Activated T-helper 1 cell treated with anti-CD3 and anti-CD28 coated beads, Interleukin-2, amount 50 U/mL, for 16 hours (primary cell): ENCODE measurements at places on chromosomes 3 and 15.

DNA sequence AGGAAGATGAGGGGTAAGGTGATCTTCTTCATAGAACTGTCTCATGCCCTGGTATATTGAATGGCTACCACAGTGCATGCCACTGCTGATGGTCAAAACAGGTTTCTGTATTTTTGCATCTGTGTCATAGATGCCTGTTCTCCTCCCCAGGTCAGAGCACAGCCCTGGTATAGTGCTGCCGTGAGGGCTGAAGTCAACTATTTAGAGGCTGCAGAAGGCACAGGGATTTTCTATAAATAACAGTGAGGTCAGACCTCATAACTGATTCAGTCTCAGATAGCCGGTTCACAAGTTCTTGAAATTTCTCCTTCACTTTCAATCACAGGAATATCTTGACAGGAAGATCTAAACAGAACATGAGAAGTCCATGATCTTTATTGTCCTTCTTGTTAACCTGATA is 99.2 kb upstream of the NUDT16 start:
- DNase-seq, result no peak

DNA sequence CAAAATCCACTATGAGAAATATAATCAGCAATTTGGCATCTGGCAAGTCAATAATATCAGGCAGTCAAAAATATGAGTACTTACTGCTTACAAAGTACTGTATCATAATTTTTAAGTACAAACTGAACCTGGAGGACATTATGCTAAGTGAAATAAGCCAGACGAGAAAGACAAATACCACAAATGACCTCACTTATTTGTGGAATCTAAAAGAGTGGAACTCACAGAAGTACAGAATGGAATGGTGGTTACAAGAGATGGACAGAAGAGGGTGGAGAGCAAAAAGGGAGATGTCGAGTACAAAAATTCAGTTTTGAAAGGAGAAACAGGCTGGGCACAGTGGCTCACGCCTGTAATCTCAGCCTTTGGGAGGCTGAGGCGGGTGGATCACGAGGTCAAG is 12.4 kb downstream of the PCYT1A start:
- no peak for DNase-seq

DNA sequence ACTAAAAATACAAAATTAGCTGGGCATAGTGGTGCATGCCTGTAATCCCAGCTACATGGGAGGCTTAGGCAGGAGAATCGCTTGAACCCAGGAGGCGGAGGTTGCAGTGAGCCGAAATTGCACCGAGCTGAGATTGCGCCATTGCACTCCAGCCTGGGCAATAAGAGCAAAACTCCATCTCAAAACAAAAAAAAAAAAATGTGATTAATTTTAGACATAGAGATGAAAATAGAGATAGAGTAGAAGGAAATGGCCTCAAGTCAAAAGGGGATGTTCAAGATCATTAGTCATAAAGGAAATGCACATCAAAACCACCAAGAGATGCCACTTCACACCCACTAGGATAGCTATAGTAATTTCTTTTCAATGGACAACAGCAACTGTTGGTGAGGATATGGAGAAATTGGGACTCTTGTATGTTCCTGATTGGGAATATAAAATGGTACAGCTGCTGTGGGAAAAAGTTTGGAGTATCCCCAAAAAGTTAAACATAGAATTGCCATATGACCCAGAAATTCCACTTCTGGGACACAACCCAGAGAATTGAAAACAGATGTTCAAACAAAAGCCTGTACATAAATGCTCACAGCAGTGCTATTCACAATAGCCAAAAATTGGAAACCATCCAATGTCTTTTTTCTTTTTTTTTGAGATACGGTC is 55.4 kb downstream of the ABHD2 start:
- DNase-seq, result no peak

DNA sequence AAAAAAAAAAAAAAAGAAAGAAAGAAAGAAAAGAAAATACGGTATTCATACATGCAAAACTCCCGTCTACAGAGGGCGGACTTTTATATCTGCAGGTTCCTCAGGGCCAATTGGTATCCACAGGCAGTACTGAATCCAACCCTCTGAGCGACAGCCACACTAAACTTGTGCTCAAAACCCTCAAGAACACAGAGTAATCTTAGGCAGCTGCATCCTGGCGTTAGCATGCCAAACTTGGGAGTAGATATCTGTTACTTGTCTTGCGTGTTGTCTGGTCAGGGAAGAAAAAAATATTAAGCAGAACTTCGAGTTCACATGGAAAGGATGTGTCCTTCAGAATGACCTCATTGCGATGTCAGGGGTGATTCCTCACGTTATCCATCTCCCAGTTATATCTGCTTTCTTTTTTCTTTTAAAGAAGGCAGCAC is 12.8 kb downstream of the SNAP23 start:
- no peak for DNase-seq

DNA sequence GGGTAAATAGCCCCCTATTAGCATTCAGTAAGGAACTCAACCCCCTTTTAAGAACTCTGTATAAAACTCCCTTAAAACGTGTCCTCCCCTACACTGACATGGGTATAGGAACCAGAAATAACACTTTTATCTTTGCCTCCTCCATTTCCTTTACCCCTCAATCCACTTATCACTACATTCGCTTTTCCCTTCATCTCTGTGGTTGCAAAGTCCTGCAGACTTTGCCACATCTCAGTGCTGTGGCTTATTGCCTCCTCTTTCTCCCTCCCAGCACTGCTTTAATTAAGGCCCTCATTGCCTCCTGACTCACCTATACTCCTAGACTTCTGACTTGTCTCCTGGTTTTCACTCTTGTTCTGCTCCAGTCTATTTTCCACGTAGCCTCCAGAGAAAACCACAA is 94.3 kb upstream of the GADL1 start:
- no peak for DNase-seq

GRCh38 chr3:161197855-161198850 is 23.0 kb upstream of the NMD3 start:
- no peak for DNase-seq

- no peak for DNase-seq
These were observed 67.2 kb downstream of the WDR76 start for GRCh38 chr15:43893956-43894355.

- no peak for DNase-seq
These were observed 249.5 kb upstream of the EOMES start for GRCh38 chr3:27971600-27971999.

DNA sequence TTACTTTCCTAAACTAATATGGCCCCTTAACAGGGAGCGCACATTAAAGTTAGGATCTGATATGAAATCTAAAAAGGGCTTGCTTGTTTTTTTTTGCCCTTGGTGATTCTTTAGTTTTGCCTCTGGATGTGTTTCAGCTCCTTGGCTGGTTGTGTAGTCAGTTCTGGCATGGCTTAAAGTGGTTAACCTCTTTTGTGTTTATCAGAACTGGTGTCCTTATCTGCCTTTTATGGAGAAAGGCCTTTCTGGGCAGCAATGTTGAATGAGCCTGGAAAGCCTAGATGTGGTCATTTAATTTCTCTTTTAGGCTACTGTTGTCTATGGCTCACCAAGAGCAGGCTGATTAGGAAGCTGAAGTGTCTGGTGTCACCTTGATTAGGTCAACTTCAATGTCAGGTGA is 254.5 kb upstream of the ROPN1 start:
- DNase-seq, result no peak

DNA sequence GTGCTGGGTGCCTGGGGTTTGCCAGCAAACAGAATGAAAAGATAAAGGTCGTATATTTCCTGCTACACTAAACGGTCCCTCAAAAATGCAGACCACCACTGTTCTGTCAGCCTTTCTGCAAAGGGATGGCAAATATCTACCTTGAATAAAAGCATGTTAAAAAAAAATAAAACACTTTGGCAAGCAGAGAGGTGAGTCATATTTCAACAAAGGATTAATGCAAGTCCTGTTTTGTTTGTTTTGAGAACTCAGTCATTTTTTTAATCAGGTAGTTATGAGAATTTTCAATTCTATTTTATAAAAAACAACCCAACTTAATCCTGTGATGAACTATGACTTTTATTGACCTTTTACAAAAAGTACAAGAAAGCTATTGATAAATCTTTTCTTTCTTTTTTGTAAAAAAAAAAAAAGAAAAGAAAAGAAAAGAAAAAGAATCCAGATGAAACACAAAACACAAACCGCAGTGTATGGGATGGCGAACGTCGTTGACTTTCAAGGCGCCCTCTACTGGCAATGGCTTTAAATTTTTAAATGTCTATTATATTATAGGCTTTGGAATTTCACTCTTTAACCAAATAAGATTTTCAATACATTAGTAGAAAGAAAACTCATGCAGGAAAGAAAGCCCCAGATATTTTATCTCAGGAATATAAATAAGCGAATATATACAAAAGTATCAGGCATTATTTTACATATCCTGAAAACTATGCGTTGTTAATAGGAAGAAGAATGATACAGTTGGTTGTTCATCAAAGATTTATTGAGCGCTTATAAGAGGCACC is 87.8 kb downstream of the NCEH1 start:
- DNase-seq, result no peak

- DNase-seq, result no peak
These were observed 21.6 kb upstream of the SPTBN5 start for GRCh38 chr15:41915255-41915994.

DNA sequence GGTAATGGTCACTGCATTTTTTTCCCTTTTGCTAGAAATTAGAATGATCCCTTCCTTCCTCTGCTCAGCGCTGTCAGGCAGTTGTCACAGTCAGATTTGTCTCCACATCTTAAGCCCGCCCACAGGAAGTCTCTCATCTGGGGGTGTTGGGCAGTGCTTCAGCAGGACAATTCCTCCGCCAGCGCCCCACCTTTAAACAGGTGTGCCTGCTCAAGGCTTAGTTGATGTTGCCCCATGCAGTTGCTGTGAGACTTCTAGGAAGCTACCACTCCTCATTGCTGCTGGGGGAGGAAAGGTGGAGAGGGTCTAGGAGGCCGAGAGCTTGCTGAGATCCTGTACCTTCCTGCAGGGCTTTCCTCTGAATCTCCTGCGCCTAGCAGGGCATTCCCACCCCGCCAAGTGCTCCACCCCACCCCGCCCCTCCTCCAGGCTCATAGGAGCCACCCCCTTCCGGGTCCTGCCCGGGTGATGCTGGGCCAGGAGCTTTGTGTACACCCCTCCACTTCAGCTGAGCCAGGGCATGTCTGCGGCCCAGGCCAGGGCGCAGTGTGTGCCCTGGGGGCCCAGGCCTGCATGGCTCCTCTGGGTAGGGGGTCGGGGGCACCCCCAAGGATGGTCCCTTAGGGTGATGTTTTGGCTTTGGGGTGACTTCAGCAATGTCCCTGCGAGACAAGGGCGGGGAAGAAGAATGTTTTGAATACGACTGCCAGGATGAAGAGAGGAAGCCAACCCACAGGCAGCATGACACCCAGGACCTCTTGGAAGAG is 68.7 kb downstream of the TRAK1 start:
- no peak for DNase-seq

GRCh38 chr3:67516496-67516895 is 137.9 kb downstream of the SUCLG2 start:
- DNase-seq, result no peak

DNA sequence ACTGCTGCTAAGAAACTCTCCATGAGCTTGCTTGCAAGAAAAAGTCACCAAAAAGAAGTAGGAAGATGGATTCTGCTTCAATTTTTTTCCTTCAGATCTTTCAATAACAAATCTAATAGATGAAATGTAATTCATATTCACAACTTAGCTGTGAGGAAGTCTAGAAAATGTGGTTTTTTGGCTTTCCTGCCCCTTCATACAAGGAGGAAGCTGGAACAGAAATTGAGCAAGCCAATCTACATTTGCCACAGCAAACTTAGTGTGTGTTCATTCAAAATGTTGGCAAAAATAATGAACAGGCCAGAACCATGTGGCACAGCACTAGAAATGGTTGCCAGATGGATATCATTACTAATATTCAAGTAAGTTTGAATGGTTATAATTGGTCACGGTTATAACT is 93.2 kb upstream of the NEDD4 start:
- DNase-seq, result no peak

- no peak for DNase-seq
These were observed 127.8 kb upstream of the LRRFIP2 start for GRCh38 chr3:37301980-37302708.

GRCh38 chr15:41792000-41792637 is 17.8 kb downstream of the MAPKBP1 start:
- DNase-seq, result no peak

- DNase-seq, result no peak
These were observed 15.3 kb downstream of the B3GNT5 start for GRCh38 chr3:183268366-183268765.

DNA sequence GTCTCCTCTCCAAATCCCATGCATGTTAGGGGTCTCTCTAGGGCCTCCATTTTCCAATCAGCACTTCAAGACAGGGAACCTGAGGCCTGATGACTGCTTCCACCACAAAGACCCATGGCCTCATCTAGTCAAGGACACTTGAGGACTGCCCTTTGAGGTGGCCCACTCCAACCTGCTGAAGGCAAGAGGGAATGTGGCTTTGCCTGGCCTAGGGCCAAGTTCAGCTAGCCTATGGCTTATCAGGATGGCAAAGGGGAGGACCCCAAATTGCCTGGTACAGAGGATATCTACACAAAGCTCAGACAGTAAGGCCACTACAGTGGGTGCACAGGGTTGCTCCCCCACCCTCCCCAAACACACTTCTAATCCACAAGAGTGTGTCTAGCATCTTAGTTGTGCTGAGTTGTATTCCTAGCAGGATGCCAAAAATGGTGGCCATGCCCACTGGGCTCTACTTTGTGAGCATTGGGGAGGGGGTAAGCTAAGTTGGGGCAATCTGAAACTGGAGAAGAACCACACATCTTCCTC is 10.0 kb upstream of the GRAMD2A start:
- no peak for DNase-seq

- no peak for DNase-seq
These were observed 411.5 kb upstream of the MCTP2 start for GRCh38 chr15:93819826-93820225.

DNA sequence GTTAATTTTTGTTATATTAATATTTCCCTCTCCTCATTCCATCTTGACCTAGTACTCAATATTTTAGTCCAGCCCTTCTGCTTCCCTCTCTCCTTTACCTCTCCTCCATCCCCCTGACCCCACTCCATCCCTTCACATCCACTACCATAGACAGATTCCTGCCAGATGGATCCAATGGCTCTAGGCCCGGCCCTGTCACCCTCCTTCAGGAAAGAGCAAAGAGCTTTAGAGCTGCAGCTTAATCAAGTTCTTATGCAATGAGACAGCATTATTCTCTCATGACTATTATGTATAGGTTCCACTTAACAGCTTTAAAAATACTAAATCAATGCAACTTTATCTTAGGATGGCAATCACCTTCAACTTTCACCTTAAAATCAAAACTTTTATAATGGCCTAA is 200.7 kb upstream of the TTC14 start:
- DNase-seq, result no peak

DNA sequence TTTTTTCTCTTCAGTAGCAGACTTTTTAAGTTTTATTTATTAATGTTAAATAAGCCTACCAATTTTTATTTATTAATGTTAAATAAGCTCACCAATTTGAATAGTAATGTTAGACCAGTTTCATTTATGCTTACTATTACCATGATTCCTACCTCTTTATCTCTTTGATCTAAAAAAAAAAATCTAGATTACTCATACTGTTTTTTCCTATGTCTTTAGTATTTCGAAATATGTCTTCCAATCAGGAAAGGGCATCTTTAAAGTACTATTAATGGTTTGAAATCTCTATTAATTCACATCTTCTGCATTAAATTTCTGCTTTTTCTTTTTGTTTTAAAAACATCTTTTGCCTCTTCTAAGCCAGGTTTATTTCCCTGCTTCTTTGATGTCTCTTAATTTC is 27.5 kb upstream of the MAPKBP1 start:
- no peak for DNase-seq
